Stimulated activated CD8-positive, alpha-beta memory T cell treated with anti-CD3 and anti-CD28 coated beads, Interleukin-4, amount 100 ng/mL, for 1 hour (primary cell): ENCODE measurements at places on chromosomes 3 and 15.

DNA sequence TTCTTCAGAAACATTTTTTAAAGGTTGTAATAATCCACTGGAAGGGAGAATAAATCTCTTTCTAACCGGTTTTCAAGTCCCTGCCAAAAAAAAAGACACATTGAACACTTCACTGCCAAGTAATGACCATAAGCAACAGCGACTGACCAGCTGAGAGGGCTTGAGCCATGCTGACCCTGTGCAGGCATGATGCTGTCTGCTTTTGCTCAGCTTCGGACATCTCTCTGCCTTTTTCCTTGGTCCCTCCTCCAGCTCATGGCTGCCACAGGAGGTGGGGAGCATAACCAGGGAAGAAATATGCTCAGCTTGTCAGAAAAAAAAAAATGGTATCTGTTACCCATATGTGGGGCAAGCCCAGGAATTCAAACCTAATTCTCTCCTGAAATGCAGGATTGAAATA is 1.5 kb downstream of the IGSF10 start:
- DNase-seq: no peak

GRCh38 chr3:141273700-141274410 is 42.2 kb downstream of the PXYLP1 start:
- DNase-seq: no peak

DNA sequence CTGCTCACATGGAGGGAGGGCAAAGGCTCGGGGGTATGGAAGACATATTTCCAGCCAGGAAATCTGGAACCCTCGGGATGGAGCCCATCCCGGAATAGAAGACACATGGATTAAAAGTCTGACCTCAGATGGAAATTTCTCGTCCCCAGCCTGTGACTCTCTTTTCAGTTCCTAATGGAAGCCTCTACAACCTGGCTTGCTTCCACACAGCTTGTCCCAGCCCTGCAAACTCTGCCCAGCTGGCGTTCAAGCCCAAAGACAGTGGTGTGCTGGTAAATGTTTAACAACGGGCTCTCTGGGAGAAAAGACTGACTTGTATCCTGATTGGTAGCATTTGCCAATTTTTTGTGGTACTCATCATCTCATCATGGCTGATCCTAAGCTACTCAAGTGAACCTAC is 35.6 kb upstream of the TLE3 start:
- no peak for DNase-seq

DNA sequence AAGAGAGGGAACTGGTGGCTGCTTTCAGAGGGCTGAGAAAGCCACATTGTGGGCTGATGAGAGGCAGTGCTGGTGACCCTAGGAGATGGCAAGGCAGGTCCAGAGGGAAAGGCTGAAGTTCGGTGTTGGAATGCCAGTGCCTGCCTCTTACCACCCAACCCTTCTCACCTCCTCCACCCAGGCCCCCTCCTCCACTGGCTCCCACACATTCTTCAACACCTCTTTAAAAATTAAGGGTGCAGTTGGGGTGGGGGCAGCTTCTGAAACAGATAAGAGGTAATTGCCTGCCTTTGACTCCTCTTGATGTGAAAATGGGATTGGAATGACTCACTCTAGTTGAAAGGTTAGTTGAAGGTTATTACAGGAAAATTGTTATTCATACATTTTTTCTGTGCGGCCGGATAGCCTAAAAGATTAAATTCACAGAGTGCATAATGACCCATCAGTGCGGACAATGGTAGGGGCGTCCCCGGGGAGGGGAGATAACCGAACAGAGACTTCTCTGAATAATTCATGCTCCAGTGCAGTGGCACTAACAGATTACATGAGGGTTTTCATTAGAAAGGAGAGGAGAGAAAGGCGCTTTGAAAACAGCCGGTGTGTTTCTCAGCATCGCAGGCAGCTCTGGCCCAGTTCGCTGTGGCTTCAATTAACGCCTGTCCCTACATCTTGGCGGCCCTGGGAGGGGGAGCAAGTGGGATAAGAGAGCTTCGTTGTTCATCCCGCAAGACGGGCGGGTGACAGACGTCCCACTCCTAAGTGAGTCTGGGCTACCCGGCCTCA is 212.4 kb downstream of the TLE3 start:
- no peak for DNase-seq

- no peak for DNase-seq
These were observed 28.5 kb downstream of the ARHGEF3 start for GRCh38 chr3:56772952-56773938.

DNA sequence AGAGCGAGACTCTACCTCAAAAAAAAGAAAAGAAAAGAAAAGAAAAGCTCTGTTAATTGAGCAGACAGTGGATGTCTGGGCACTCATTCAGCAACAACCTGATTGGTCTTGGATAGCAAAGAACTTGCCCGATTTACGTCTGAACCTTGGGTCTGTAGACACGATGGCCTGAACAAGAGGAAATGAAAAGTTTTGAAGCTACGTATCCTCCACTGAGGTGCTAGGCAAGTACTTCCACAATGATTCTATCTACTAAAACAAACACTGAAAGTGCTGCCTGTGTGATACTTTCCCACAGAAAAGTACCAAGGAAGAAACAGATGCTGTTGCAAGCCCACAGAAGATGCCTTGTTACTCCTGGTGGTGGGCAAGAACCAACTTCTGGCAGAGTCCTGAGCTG is 21.8 kb upstream of the MUSTN1 start:
- no peak for DNase-seq

GRCh38 chr3:177569193-177569592 is 371.9 kb upstream of the TBL1XR1 start:
- DNase-seq: no peak
